Stimulated activated naive CD4-positive, alpha-beta T cell treated with Interleukin-2 at 50 U/mL for 16 hours (primary cell): ENCODE measurements at places on chromosomes 2 and 18.

GRCh38 chr2:227870710-227871374, 589 bp upstream of the DAW1 start:
- no peak for DNase-seq

- DNase-seq: no peak
These were observed 47.0 kb downstream of the SLC9A4 start for GRCh38 chr2:102520009-102520408.

DNA sequence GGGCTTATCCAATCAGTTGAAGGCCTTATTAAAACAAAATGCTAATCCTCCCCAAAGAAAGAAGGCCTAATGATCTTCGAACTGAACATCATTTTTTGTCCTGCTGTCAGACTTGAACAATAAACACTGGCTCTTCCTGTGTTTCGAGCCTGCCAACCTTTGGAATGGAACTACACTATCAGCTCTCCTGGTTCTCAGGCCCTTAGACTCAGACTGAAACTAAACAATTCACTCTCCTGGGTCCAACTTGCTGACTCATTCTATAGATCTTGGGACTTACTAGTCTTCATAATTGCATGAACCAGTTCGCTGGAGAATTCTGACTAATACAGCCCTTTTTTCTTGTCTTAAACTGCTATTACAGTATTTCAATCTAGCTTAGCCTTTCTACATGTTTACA, 235.2 kb downstream of the LNPK start:
- DNase-seq: no peak

GRCh38 chr18:34965566-34965965, 75.6 kb upstream of the MAPRE2 start:
- no peak for DNase-seq

DNA sequence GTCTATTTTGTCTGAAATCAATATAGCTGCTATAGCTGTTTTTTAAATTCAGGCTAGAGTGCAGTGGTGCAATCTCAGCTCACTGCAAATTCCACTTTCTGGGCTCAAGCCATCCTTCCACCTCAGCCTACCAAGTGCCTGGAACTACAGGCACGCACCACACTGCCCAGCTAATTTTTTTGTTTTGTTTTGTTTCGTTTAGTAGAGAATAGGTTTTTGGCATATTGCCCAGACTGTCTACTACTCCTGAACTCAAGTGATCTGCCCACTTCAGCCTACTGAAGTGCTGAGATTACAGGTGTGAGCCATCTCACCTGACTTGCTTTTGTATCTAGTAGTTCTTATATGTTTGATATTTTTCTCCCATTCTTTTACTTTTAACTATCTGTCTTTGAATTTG, 259.7 kb downstream of the CDH19 start:
- DNase-seq: no peak

GRCh38 chr2:197803033-197803444, 1.4 kb upstream of the PLCL1 start:
- no peak for DNase-seq

DNA sequence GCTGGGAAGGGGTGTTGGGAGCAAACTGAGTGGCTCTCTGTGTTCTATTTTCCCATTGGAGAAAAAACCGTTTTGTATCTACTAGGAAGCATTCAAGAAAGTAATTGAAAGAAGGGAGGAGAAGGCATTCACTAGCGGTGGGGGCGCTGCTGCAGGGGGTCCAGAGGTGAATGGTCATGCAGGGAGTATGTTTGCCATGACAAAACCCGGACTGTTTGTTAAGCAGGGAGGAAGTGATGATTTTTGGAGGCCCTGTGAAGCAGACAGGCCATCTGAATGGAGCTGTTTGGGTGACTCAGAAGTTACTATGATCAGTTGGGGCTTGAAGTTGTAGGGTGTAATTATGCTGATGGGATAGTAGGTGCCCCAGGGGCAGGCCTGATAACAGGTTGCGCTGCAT, 7.0 kb downstream of the TAF4B start:
- no peak for DNase-seq
